Stimulated activated naive B cell treated with anti-CD40 and anti-IgM and Interleukin-4, amounts not matched to agents 10 μg/mL and 1 μg/mL and 100 μg/mL, for 72 hours (primary cell): ENCODE measurements at places on chromosomes 3 and 15.
A peak's percentile ranks its signal among the peaks of the same experiment; 100 is the strongest.

GRCh38 chr3:196397941-196398340 lies 34.3 kb downstream of the UBXN7 start:
- no peaks in the 10 kb centered on the region for H3K4me1 ChIP-seq
- peaks cover 22% of the 10 kb centered on the region for H3K36me3 ChIP-seq
- no peaks in the 10 kb centered on the region for H3K27me3 ChIP-seq

- H3K27ac ChIP-seq = peak overlapping the region; percentile 47
- no peak for DNase-seq
- no peaks in the 10 kb centered on the region for H3K27me3 ChIP-seq
Measured at GRCh38 chr15:31308185-31308639, 18.4 kb upstream of the KLF13 start.

DNA sequence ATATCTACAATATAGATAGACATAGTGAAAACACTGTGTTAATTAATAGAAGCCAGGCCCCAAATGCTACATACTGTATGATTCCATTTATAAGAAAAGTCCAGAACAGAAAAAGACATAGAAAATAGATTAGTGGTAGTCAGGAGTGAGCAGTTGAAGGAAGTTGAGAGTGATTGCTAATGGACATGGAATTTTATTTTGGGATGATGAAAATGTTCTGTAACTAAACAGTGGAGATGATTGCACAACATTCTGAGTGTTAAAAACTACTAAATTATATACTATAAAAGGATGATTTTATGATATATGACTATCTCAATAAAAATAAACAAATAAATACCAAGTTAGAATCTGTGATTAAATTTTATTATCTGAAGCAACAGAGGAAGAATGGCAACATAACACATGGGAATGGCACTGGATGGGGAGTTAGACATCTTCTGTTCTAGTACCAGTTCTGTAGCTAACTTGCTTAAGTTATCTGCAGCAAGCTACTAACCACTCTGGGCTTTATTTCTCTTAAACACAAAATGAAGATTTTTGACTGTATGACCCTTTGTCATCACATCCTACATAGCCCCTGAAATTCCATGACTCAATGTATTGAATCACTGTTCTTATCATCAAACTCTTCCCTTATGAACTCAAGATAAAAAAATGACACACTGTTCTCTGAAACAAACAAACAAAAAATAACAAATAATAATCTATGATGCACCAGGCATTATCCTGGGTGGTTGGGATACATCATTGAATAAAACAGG lies 612.7 kb downstream of the TBL1XR1 start:
- H3K27me3 ChIP-seq = no peaks in the 10 kb centered on the region
- no peak overlapping the region for H3K27ac ChIP-seq
- DNase-seq = no peak
- H3K4me3 ChIP-seq = no peak overlapping the region
- H3K36me3 ChIP-seq = no peaks in the 10 kb centered on the region

DNA sequence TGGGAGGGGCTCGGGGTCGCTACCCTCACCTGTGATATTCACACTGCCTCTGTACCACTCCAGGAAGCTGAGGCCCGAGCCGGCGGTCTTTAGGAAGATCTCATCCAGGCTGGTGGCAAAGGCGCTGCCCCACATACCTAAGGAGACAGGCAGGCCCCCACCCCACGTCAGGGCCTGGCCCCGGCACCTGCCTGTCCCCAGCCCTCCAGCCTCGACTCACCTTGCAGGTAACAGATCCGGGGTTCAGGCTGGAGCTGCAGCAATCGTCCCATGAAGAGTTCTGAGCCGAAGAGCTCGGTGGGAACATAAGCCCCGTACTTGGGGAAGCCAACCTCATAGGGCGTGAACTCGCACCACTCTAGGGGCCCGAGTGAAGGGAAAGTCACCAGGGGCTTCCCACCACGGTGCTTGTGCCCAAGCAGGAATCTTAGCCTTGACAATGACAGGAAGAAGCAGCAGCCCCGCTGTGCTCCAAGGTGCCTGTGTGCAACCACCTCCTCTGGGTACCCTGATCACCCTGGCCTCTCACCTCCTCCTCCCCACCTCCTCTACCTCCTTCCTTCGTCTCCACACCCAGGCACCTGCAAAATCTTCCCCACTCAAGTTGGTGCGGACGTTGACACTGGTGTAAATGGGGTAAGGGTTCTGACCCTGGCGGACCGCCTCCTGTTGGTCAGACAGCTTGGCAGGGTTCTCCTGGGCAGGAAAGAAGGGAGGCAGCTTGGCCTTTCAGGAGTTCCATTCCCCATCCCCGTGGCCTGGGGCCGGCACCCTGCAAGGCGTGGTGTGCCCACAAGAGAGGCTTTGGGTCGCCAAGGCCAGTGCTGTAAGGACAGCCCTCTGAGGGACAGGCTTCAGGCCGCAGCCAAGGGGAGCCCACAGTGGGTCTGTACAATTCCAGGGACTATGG lies 10.6 kb downstream of the PLA2G4F start:
- no peaks in the 10 kb centered on the region for H3K4me1 ChIP-seq
- H3K36me3 ChIP-seq = no peaks in the 10 kb centered on the region
- H3K4me3 ChIP-seq = no peak overlapping the region
- no peak for DNase-seq
- peaks cover 13% of the 10 kb centered on the region for H3K27me3 ChIP-seq

DNA sequence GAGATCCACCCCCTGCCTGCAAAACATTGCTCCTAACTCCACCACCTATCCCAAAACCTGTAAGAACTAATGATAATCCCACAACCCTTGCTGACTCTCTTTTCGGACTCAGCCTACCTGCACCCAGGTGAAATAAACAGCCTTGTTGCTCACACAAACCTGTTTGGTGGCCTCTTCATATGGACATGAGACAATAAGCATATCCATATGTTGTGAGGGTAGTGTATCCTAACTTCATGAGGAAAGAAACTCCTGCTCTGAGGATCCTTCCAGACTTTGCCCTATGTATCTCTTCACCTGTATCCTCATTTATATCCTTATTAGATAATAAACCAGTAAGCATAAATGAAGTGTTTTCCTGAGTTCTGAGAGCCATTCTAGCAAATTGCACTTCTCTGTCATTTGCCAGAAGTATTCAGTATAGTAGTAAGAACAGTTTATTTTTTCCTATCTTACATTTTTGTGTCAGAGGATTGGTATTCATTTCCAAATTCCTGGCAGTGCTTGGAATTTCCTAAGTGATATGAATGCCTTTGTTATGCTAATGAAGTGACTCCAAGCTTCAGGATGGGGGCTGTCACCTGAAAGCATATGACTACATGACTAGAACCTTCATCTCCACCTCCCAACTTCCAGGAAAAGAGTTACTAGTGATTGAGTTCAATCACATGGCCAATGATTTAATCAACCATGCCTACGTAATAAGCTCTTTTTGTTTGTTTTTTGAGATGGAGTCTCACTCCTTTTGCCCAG lies 30.2 kb downstream of the TTBK2 start:
- H3K27me3 ChIP-seq = no peaks in the 10 kb centered on the region
- DNase-seq = no peak
- H3K36me3 ChIP-seq = peaks cover 23% of the 10 kb centered on the region
- no peak overlapping the region for H3K4me3 ChIP-seq
- peaks cover 5% of the 10 kb centered on the region for H3K4me1 ChIP-seq
- H3K27ac ChIP-seq = no peak overlapping the region

DNA sequence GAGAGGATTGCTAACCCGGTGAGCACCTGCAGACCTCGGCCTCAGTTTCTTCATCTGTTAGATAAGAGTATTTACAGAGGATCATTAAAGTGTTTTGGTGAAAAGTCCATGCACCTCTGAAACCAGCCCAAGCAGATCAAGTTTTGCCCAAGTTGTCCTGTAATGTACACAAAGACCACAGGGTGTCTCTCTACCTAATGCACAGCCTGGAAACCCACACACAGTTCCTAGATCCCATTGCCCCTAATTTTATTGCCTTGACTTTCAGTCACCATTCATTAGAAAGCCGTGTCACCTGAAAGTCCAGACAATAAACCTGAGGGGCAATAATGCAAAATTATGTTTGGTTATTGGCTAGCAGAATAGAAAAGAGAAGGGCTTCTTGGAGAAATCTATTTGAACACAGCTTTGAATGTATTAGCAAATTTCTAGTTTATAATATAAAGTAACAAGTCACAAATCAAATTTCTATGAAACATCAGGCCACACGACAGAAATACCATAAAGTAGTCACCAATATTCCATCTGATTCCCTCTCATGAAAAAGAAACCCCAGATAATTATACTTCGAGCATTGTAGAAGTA lies 161.3 kb upstream of the SLC2A2 start:
- H3K27me3 ChIP-seq = no peaks in the 10 kb centered on the region
- H3K4me1 ChIP-seq = no peaks in the 10 kb centered on the region
- H3K4me3 ChIP-seq = no peak overlapping the region
- DNase-seq = peak; percentile 5
- H3K36me3 ChIP-seq = no peaks in the 10 kb centered on the region
- no peak overlapping the region for H3K27ac ChIP-seq

DNA sequence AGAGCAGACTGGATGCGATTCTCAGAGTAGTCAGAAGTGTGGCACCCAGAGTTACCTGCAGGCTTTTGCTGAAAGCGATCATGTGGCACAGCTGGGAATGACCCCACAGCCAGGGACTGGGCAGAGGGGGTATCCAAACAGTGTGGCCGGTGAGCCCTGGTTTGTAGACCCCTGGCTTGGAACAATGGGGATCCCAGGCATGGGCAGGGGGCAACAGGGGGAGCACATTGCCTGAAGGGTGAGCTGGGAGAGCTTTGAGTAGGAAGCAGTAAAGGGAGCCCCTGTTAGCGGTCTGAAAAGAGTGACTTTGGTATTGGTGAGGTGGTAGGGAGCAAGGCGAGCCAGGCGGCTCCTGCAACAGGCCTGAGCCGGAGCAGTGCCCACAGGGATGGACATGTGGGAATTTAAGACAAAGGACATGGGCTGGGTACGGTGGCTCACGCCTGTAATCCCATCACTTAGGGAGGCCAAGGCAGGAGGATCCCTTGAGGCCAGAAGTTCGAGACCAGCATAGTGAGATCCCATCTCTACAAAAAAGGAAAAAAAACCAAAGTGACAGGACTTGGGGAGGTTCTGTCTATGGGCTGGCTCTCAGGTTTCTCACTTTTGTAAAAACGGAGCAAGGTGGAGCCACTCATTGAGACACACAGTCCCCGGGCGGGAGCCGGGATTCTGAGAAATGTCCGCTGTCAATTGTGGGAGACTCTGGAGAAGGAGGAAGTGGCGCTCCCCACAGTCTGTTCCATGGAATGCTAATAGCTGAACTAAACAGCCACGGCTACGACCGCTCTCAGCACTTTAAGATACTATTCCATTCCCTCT lies 223.8 kb upstream of the LYSMD4 start:
- H3K4me1 ChIP-seq = no peaks in the 10 kb centered on the region
- no peak overlapping the region for H3K27ac ChIP-seq
- peaks cover 37% of the 10 kb centered on the region for H3K27me3 ChIP-seq
- H3K4me3 ChIP-seq = no peak overlapping the region
- no peaks in the 10 kb centered on the region for H3K36me3 ChIP-seq

GRCh38 chr3:78732893-78733292 lies 1034.9 kb downstream of the ROBO1 start:
- no peaks in the 10 kb centered on the region for H3K36me3 ChIP-seq
- H3K27me3 ChIP-seq = no peaks in the 10 kb centered on the region
- no peak overlapping the region for H3K27ac ChIP-seq
- no peak for DNase-seq

- DNase-seq = no peak
- no peaks in the 10 kb centered on the region for H3K36me3 ChIP-seq
- H3K27me3 ChIP-seq = peaks cover 27% of the 10 kb centered on the region
- H3K4me1 ChIP-seq = no peaks in the 10 kb centered on the region
Measured at GRCh38 chr3:157626817-157627216, 123.6 kb upstream of the VEPH1 start.

DNA sequence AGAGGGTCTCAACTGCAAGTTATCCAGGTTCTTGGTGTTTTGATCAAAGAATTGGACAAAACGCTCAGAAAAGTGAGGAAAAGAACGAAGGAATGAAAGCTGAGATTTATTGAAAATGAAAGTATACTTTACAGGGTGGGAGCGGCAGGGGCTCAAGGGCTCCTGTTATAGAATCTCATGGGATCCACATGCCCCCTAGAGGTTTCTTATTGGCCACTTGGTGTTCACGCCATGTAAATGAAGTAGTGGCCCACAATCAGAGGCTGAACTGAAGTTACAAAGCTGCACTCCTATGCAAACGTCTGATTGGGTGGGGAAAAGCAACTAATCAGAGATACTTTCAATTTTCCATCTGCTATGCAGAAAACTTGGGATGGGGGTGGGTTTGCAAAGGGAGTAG lies 216.7 kb downstream of the PTPRG start:
- no peaks in the 10 kb centered on the region for H3K36me3 ChIP-seq
- DNase-seq = no peak
- no peak overlapping the region for H3K27ac ChIP-seq
- H3K4me1 ChIP-seq = no peaks in the 10 kb centered on the region
- H3K4me3 ChIP-seq = no peak overlapping the region

DNA sequence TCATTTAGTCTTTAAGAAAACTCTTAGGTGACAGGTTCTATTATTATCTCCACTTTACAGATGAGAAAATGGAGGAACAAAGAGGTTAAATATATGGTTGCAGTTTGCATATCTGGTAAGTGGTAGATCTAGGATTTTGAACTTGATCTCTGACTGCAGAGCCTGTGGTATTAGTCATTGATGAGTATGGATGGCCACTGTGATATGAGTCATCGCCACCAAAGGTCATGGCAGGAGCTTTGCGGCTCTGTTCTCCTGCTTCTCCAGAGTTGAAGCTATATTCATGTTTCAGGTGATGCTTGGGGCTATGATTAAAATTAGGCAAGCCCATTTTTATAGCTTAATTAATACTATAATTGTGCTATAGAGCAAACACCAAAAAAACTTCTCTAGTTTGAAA lies 306.2 kb upstream of the DPPA4 start:
- DNase-seq = no peak
- H3K4me1 ChIP-seq = no peaks in the 10 kb centered on the region
- H3K4me3 ChIP-seq = no peak overlapping the region
- H3K36me3 ChIP-seq = no peaks in the 10 kb centered on the region
- no peak overlapping the region for H3K27ac ChIP-seq

GRCh38 chr3:197424674-197425484 lies 126.5 kb upstream of the DLG1 start:
- peaks cover 16% of the 10 kb centered on the region for H3K27me3 ChIP-seq
- no peak overlapping the region for H3K4me3 ChIP-seq
- H3K4me1 ChIP-seq = peaks cover 7% of the 10 kb centered on the region
- DNase-seq = no peak

GRCh38 chr15:93241696-93242585 lies 152.9 kb upstream of the RGMA start:
- DNase-seq = no peak
- H3K4me1 ChIP-seq = no peaks in the 10 kb centered on the region
- H3K4me3 ChIP-seq = no peak overlapping the region
- H3K27me3 ChIP-seq = no peaks in the 10 kb centered on the region

- H3K27me3 ChIP-seq = no peaks in the 10 kb centered on the region
- H3K4me3 ChIP-seq = no peak overlapping the region
- H3K36me3 ChIP-seq = no peaks in the 10 kb centered on the region
- no peak for DNase-seq
- H3K4me1 ChIP-seq = no peaks in the 10 kb centered on the region
Measured at GRCh38 chr15:93645594-93645993, 556.6 kb upstream of the RGMA start.
